ENCODE measurements at places on chromosomes 4 and X. TPM values are rescaled to one million over a fixed set of nuclear protein-coding genes. Genes with fewer than 3 reads are reported as not detected.

The GAGE10 gene
- not detected for total RNA-seq

The BTC gene
- 0.14 TPM for total RNA-seq

GRCh38 chr4:159434114-159434870 is 331.4 kb downstream of the RAPGEF2 start:
- no peaks in the 10 kb centered on the region for H3K27me3 ChIP-seq
- no peaks in the 10 kb centered on the region for H3K4me1 ChIP-seq
- H3K4me3 ChIP-seq = no peak overlapping the region
- H3K36me3 ChIP-seq = no peaks in the 10 kb centered on the region
- no peak overlapping the region for H3K27ac ChIP-seq

DNA sequence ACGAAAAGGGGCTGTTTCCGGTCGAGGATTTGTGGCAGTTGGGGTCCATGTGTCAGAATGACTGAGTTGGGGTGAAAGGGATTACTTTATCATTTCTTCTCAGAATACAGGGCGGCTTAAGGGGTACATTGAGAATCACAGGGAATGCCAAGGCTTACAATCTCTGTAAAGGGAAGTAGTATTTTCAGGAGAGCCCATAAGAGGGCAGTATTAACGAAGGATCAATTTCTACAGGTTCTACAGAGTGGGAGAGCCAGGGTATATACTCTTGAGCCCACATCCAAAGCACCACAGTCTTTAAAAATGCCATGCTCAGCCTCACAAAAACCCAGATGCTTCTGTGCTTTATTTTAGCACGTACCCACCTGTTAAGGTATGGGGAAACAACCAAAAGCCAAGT is 67.7 kb upstream of the ZXDA start:
- peaks cover 5% of the 10 kb centered on the region for H3K36me3 ChIP-seq
- no peak overlapping the region for H3K4me3 ChIP-seq
- no peaks in the 10 kb centered on the region for H3K4me1 ChIP-seq
- no peak for DNase-seq

The REPS2 gene
- 0.58 TPM for total RNA-seq

The GIMD1 gene
- not detected for total RNA-seq

DNA sequence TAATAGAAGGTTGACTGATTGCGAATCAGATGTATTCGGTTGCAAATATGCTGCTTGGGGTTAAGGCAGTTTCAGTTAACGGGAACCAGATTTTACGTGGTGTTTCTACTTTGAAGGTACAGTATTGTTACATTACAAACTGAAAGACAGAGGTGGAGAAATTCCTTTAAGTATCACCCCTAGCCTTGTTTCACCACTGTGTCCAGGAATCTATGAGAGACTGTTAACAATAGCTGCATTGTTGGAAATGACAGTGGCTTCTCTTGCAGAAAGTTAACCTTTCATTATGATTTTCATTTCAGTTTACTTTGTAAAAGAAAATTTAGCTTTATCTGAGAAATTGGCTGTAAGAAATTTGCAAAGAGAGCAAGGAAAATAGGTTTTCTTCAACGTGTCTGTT is 2.6 kb downstream of the CDKL5 start:
- no peak for DNase-seq
- H3K4me3 ChIP-seq = peak overlapping the region; percentile 24
- peaks cover 34% of the 10 kb centered on the region for H3K27me3 ChIP-seq

The MID1 gene
- total RNA-seq = 47.1 TPM

Data from neural crest cell (in vitro differentiated cells).